ENCODE measurements at places on chromosomes 3 and 15.

DNA sequence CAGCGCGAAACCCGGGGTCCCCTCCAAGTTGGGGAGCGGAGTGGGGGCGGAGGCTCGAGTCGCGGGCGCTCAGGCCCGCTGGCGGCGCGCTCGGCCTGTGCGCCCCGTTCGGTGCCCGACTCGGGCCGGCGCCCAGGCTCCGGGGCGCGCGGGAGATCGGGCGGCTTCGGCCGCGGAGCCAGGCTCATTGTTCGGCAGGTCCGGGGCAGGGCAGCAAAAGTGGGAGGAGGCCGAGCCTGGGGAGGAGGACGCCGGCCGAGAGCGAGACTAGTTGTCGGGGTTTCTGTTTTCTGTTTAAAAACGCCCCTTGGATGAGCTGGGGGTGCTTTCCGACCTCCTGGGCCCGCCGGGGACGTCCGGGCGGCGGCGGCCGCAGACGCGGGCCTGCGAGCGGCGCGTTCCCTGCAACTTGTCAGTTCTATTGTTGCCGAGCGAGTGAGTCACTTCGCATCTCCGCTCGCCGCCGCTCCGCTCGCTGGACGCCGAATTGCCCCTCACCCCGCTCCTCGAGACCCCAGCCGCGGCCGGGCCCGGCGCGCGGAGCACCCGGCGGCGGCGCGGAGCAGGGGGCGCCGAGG is 676 bp downstream of the TCF12 start:
- DNase-seq: peak; percentile 87

DNA sequence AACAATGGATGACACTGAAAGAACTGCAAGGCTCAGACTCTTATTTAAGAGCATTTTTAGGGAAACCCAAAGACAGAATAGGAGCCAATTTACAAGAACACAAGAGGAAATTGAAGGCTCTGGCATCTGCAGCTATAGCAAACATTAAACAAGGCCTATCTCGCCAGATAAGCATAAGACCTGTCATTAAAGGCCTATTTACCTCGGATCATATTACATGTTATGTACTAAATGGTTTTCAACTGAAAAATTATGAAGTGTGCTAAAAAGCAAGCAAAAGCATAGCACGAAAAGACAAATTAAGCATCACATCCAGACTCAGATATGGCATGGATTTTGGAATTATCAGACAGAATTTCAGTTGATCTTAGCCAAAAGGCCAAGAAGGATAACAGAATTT is 617.1 kb downstream of the SQOR start:
- no peak for DNase-seq

DNA sequence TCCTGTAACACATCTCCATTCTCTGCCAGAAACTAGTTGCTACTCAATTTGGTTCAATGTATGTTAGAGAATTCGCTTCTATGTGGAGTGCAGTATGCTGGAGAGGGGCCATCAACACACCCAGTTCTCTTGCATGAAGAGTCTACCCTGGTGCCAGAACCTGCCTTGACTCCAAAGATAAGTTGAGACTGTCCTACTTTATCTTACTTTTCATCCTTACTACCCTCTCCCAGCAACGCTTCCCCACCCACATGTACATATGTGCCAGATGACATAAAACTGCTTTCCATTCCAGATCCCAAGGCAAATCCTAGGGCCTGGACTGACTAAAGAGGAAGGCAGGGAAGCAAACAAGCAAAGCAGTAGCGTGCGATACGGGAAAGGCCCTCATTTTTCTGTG is 442.6 kb upstream of the THRB start:
- no peak for DNase-seq

GRCh38 chr3:18946524-18946923 is 201.8 kb upstream of the KCNH8 start:
- DNase-seq: peak; percentile 58

DNA sequence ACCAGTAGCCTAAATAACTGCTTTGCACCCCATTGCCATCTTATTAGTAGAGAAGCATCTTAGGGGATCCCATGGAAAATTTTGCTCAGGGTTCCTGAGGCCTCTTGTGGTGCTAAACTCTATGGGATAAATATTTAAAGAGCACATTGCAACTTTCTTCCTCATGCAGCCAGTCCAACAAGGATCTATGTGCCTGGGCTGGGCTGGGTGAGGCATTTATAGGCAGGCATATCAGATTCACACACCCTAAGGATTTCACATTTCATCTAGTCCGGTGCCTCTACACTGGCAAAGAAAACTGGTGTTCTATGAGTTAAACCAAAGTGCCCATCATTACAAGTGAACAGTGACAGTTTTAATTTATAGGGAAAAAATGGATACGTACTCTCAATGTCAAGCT is 512.3 kb downstream of the EDEM1 start:
- no peak for DNase-seq

GRCh38 chr15:27422997-27423396 is 452.0 kb downstream of the GABRG3 start:
- DNase-seq: no peak

GRCh38 chr3:139111392-139112229 is 66.9 kb upstream of the PRR23C start:
- DNase-seq: peak; percentile 42

GRCh38 chr3:32956750-32957570 is 5.5 kb downstream of the CCR4 start:
- no peak for DNase-seq

All from RKO (cell line).